ENCODE measurements at places on chromosomes 3 and 15. TPM values are rescaled to one million over a fixed set of nuclear protein-coding genes. Genes with fewer than 3 reads are reported as not detected.
A peak's percentile ranks its signal among the peaks of the same experiment; 100 is the strongest.

Gene CD276
- total RNA-seq: 32.4 TPM

GRCh38 chr3:187798531-187799530 lies 53.6 kb upstream of the BCL6 start:
- H3K27ac ChIP-seq: no peak overlapping the region
- no peak for DNase-seq
- H3K36me3 ChIP-seq: no peaks in the 10 kb centered on the region
- no peak overlapping the region for H3K4me3 ChIP-seq

- H3K36me3 ChIP-seq: no peaks in the 10 kb centered on the region
- DNase-seq: no peak
- no peaks in the 10 kb centered on the region for H3K27me3 ChIP-seq
- peaks cover 20% of the 10 kb centered on the region for H3K4me1 ChIP-seq
Observed at GRCh38 chr3:65685621-65686235, 353.0 kb downstream of the MAGI1 start.

DNA sequence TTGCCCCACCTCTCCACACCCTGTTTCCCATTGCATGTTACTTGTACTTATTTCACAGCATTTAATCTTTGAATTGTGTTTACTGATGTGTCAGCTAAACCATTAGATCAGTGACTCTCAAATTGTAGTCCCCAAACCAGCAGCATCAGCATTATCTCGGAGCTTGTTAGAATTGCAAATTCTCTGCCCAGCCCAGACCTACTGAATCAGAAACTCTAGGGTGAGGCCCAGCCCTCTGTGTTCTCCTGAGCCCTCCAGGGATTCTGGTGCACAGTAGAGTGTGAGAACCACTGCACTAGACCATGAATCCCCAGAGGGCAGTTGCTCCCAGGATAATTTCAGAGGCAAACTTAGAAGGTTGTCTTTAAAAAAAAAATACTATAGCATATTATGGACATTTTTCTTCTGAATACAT lies 13.0 kb downstream of the PLD1 start:
- no peak overlapping the region for H3K27ac ChIP-seq
- no peaks in the 10 kb centered on the region for H3K27me3 ChIP-seq
- no peak for DNase-seq
- peaks cover 28% of the 10 kb centered on the region for H3K4me1 ChIP-seq
- no peaks in the 10 kb centered on the region for H3K36me3 ChIP-seq
- H3K4me3 ChIP-seq: no peak overlapping the region

DNA sequence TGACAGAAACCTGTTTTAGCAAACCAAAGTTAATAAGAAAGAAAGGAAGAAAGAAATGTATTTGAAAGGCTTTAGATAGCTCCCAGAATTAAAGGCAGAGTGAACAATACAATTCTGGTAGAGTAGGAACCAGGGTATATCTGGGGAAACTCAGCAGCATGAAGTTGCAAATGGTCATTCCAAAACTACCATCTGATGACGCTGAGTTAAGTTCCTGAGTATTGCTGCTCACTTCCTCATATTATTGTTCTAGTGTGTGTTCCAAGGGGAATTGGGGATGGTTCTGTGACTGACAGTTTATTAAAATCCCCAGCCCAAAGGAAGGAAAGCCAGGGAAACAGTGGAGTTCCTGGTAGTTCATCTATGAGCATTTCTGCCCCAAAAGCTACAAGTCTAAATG lies 88.3 kb upstream of the FRMD4B start:
- H3K27ac ChIP-seq: no peak overlapping the region
- DNase-seq: no peak
- no peak overlapping the region for H3K4me3 ChIP-seq
- H3K4me1 ChIP-seq: no peaks in the 10 kb centered on the region
- H3K36me3 ChIP-seq: no peaks in the 10 kb centered on the region

GRCh38 chr3:33773637-33774036 lies 24.8 kb upstream of the PDCD6IP start:
- no peaks in the 10 kb centered on the region for H3K36me3 ChIP-seq
- H3K27ac ChIP-seq: no peak overlapping the region
- H3K4me3 ChIP-seq: no peak overlapping the region
- H3K27me3 ChIP-seq: no peaks in the 10 kb centered on the region

DNA sequence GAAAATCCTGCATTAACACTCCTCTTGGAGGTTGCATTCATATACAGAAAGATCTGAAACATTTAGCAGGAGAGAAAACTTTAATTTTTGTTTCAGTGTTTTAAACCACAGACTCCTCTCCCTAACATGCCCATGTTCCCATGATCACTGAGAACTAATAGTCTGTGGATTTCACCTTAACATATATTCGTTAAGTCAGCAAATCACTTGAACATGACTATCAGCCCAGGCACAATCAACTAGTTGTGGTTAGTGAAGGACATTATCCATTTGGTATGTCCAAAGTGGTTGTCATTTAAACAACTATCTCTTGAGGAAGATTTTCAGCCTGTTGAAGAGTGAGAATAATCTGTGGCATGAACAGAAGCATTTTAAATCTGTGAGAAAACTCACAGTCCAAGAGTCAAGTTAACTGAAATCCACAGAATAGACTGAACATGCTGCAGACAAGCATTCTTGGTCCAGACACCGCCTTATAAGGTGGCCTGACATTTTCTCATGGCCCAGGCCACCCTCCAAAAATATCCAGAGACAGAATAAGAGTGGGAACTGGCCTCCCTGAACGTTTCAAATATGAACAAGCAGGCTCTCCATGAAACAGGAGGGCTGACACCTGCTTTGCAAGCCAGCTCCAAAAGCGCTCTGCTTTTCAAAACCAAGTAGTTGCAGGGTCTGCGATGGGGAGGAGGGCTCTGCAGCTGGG lies 39.9 kb upstream of the ADCY5 start:
- H3K27ac ChIP-seq: peak overlapping the region; percentile 72
- no peak for DNase-seq
- peaks cover 46% of the 10 kb centered on the region for H3K4me1 ChIP-seq
- H3K27me3 ChIP-seq: no peaks in the 10 kb centered on the region
- H3K4me3 ChIP-seq: peak overlapping the region; percentile 17
- peaks cover 3% of the 10 kb centered on the region for H3K36me3 ChIP-seq

Gene SI
- not detected for total RNA-seq

- no peaks in the 10 kb centered on the region for H3K27me3 ChIP-seq
- DNase-seq: no peak
- H3K4me3 ChIP-seq: no peak overlapping the region
Observed at GRCh38 chr3:133835961-133836360, 30.3 kb downstream of the SRPRB start.

DNA sequence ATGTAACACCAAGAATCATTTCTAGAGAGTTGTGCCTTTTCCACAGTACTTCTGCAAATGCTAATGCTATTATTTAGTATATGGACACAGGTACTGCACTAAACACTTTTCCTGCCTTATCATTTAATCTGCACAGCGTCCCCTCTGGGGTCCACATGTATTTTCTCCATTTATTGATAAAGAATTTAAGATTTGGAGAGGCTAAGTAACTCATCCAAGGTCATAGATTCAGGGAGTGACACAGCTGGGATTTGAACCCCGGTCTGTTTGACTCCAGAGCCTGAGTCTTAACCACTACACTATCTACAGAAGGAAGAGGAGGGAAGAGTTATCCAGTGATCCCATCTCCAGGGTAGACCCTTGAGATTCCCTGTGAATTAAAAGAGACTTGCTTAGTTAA lies 24.9 kb upstream of the TPRG1 start:
- H3K4me3 ChIP-seq: no peak overlapping the region
- no peak overlapping the region for H3K27ac ChIP-seq
- no peaks in the 10 kb centered on the region for H3K36me3 ChIP-seq
- peaks cover 11% of the 10 kb centered on the region for H3K4me1 ChIP-seq
- no peak for DNase-seq
- no peaks in the 10 kb centered on the region for H3K27me3 ChIP-seq

GRCh38 chr15:40045572-40046217 lies 6.7 kb upstream of the SRP14 start:
- H3K27ac ChIP-seq: peak overlapping the region; percentile 42
- no peaks in the 10 kb centered on the region for H3K27me3 ChIP-seq
- H3K36me3 ChIP-seq: no peaks in the 10 kb centered on the region
- H3K4me1 ChIP-seq: peaks cover 62% of the 10 kb centered on the region

- no peaks in the 10 kb centered on the region for H3K36me3 ChIP-seq
- no peak for DNase-seq
- H3K27ac ChIP-seq: no peak overlapping the region
- no peaks in the 10 kb centered on the region for H3K4me1 ChIP-seq
Observed at GRCh38 chr3:111248406-111248805, 176.8 kb downstream of the NECTIN3 start.

Gene LRRK1
- total RNA-seq: 3.0 TPM

DNA sequence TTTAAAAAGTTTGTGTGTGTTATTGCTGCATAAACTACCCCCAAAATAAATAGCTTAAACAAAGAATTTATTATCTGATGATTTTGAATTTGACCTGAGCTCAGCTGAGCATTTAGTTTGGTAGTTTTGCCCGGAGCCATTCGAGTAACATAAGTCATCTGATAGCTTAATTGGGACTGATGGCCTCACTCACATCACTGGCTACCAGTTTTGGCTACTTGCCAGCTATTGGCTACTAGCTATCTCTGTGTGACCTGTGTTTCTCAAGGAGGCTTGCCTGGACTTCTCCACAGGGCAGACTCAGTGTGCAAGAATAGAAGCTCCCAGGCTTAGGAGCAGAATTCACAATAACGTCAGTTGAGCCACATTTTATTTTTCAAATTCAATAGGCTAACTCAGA lies 9.0 kb downstream of the CNTN3 start:
- no peaks in the 10 kb centered on the region for H3K36me3 ChIP-seq
- H3K4me1 ChIP-seq: no peaks in the 10 kb centered on the region
- DNase-seq: no peak
- peaks cover 5% of the 10 kb centered on the region for H3K27me3 ChIP-seq
- no peak overlapping the region for H3K4me3 ChIP-seq
- H3K27ac ChIP-seq: no peak overlapping the region

DNA sequence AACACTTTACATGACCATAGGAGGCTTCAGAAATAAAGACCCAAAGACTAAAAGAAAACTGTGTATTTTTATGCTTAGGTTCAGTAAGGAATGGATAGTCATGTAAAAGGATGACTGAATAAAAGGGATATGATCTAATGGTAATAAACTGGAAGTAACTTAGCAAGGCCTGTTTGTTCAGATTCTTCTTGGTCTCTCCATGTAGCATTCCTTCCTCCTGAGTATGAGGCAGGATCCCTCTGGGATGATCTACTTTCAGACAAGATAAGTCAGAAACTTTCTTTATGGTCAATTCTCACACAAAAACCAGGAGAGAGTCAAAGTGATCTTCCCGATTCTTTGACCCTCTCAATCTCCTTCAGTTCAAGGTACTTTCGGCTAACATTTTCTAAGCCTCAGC lies 340.8 kb upstream of the DCBLD2 start:
- no peak overlapping the region for H3K27ac ChIP-seq
- no peak overlapping the region for H3K4me3 ChIP-seq
- H3K4me1 ChIP-seq: no peaks in the 10 kb centered on the region
- no peak for DNase-seq
- no peaks in the 10 kb centered on the region for H3K27me3 ChIP-seq

DNA sequence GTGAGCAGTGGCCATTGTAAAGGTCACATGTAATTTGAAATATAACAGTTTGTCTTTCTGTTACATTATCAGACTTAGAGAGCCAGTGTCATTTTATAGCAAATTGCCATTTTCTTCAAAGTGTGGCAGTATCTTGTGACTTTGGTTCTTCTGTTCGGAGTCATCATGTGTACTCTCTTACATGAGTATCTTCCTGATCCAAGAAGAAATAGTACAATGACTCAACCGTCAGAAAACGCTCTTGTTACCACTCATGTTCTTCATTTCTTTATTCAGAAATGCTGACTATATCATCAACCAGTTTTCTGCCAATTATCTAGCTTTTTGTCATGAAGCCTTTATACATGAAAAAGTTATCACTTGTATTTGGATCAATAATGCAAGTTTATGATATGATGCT lies 93.6 kb upstream of the CGNL1 start:
- H3K4me1 ChIP-seq: peaks cover 6% of the 10 kb centered on the region
- no peak overlapping the region for H3K27ac ChIP-seq
- H3K27me3 ChIP-seq: no peaks in the 10 kb centered on the region
- H3K36me3 ChIP-seq: peaks cover 56% of the 10 kb centered on the region
- H3K4me3 ChIP-seq: no peak overlapping the region

GRCh38 chr15:56325186-56325585 lies 40.0 kb upstream of the TEX9 start:
- H3K36me3 ChIP-seq: no peaks in the 10 kb centered on the region
- DNase-seq: no peak
- no peak overlapping the region for H3K4me3 ChIP-seq
- no peaks in the 10 kb centered on the region for H3K4me1 ChIP-seq
- H3K27ac ChIP-seq: no peak overlapping the region
- H3K27me3 ChIP-seq: no peaks in the 10 kb centered on the region

Gene GOLGA8O
- total RNA-seq: 1.2 TPM

Gene SEMA5B
- total RNA-seq: 5.3 TPM

Gene SLC9A9
- total RNA-seq: 4.9 TPM

- H3K36me3 ChIP-seq: no peaks in the 10 kb centered on the region
- H3K27ac ChIP-seq: no peak overlapping the region
- H3K4me3 ChIP-seq: no peak overlapping the region
- no peaks in the 10 kb centered on the region for H3K27me3 ChIP-seq
- peaks cover 6% of the 10 kb centered on the region for H3K4me1 ChIP-seq
Observed at GRCh38 chr15:31458596-31459399, 132.2 kb downstream of the KLF13 start.

DNA sequence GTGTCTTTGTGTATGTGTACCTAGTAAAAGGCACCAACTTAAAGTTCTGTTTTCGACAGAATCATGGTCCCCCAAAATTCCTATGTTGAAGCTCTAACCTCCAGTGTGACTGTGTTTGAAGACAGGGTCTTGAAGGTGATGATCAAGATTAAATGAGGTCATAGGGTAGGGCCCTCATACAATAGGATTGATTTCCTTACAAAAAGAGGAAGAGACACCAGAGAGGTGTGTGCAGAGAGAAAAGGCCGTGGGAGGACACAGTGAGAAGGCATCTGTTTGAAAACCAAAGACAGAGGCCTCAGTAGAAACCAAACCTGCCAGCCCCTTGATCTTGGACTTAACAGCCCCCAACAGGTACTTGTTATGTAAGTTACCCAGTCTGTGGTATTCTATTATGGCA lies 52.0 kb upstream of the CORO2B start:
- H3K27ac ChIP-seq: no peak overlapping the region
- H3K27me3 ChIP-seq: no peaks in the 10 kb centered on the region
- no peaks in the 10 kb centered on the region for H3K36me3 ChIP-seq

Gene IDH2
- total RNA-seq: 933 TPM

- H3K27ac ChIP-seq: peak overlapping the region; percentile 89
- no peaks in the 10 kb centered on the region for H3K27me3 ChIP-seq
- H3K4me3 ChIP-seq: peak overlapping the region; percentile 55
- H3K4me1 ChIP-seq: peaks cover 100% of the 10 kb centered on the region
Observed at GRCh38 chr3:123385001-123385401, 63.9 kb downstream of the ADCY5 start.

GRCh38 chr3:114332342-114333179 lies 38.7 kb downstream of the TIGIT start:
- no peaks in the 10 kb centered on the region for H3K27me3 ChIP-seq
- no peak for DNase-seq
- peaks cover 10% of the 10 kb centered on the region for H3K36me3 ChIP-seq
- H3K4me3 ChIP-seq: no peak overlapping the region

GRCh38 chr15:93217343-93217742 lies 128.3 kb upstream of the RGMA start:
- DNase-seq: peak; percentile 27
- no peaks in the 10 kb centered on the region for H3K36me3 ChIP-seq
- H3K27me3 ChIP-seq: no peaks in the 10 kb centered on the region
- H3K27ac ChIP-seq: peak overlapping the region; percentile 75
- no peak overlapping the region for H3K4me3 ChIP-seq
- peaks cover 34% of the 10 kb centered on the region for H3K4me1 ChIP-seq

Gene OR5K2
- total RNA-seq: not detected
